ENCODE measurements at places on chromosomes 12 and 14. TPM values are rescaled to one million over a fixed set of nuclear protein-coding genes. Genes with fewer than 3 reads are reported as not detected.

- H3K4me1 ChIP-seq: peaks cover 40% of the 10 kb centered on the region
- no peak overlapping the region for H3K4me3 ChIP-seq
- H3K36me3 ChIP-seq: no peaks in the 10 kb centered on the region
- DNase-seq: no peak
- H3K27me3 ChIP-seq: no peaks in the 10 kb centered on the region
Observed at GRCh38 chr14:61429316-61429715, 107.9 kb downstream of the PRKCH start.

GRCh38 chr14:51666826-51667225, 15.1 kb downstream of the FRMD6 start:
- no peak overlapping the region for H3K27ac ChIP-seq
- no peak overlapping the region for H3K4me3 ChIP-seq
- no peaks in the 10 kb centered on the region for H3K4me1 ChIP-seq
- DNase-seq: no peak
- no peaks in the 10 kb centered on the region for H3K36me3 ChIP-seq

GRCh38 chr14:105503296-105503640, 12.2 kb downstream of the TEDC1 start:
- no peaks in the 10 kb centered on the region for H3K4me1 ChIP-seq
- H3K36me3 ChIP-seq: peaks cover 13% of the 10 kb centered on the region
- no peak overlapping the region for H3K4me3 ChIP-seq
- H3K27me3 ChIP-seq: peaks cover 12% of the 10 kb centered on the region
- DNase-seq: no peak

The TAS2R20 gene
- total RNA-seq: 1.3 TPM

Measured in lower lobe of right lung (tissue), 2 donors.